ENCODE measurements at places on chromosomes 6 and 20.

DNA sequence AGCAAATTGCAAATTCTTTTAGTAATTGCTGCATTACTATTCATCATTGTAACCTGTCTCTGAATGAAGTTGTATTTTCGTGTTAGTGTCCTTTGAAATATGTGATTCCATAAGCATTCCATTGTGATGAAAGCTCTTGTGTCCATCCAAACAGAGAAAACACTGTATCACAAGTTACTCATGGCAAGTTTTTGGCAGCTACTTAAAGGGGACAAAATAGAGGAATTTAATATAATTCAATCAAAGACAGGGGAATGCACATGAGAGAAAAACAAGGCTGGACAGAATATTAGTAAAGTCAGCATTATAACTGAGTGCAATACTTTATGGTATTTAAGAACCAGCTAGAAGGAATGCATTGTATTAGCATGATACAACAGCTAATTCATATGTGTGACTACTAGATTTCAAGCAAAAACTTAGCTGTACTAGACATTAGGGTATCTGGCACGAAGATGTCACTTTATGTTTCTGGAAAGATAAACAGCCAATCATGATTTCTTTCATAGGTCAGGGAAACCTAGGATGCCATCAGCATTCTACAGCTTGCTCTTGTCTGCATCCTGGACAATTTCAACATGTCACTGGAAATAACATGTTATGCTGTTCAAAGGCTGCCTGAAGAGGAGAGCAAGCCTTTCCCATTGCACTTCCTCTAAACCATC lies 270.6 kb upstream of the MARCKS start:
- DNase-seq, result no peak

DNA sequence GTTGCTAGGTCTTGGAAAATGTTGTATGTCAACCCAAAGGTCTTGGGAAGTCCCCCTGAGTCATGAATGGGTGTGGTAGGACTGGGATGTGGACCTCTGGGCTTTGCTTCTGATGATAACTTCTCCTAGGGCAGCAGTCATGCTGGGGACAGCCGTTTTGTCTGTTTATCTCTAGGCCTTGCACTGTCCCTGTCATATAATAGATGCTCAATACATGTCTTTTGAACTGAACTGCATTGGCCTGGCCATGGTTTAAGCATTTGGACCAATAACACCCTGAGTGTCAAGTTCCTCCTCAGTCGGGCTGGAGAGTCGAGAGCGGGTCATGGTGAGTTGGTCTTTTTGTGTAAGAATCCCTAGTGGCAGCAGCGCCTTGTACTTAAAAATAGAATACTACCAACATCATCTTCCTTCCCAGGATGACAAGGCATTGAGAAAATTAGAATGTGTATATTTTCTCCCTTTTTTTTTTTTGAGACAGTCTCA lies 43.1 kb downstream of the E2F3 start:
- no peak for DNase-seq

DNA sequence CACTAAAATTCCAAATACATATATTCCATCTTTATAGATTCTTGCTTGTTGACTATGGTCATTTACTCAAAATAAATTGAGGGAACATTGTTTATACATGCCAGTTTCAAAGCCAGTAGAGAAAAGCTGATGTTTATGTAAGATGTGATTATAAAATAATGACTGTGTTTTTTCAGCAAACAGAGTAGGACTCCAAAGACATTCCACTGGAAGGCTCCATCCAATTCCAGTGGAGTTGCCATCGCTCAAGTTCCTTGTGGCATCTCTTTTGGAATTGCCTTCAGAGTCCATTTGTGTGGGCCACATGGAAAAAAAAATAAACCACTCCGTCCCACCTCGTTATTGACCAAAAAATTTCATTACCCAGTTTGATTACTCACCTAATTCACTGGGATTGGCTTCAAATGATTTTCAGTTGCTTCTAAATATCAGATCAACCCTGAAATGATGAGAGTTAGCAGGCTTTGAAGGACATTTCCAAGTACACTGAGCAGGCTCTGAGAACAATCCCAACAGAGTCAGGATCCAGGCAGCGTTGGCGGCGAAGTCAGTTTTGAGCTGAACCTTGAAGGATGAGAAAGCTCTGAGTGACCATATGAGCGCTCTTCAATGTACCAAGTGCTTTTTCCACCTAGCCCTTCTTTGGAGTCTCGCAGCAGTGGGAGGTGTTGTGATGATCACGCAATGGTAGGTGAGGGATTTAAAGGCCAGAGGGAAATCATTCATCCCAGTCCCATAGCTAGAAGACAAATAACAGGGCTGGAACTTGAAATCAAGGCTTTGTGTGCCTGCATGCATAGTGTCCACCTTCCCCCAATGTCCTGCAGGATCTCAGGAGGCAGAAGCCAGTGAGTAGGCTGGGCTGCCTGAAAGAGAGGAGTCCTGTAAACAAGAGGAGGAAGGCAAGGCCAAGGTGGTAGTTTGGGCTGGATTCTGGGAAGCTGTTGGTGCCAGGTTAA lies 281.7 kb downstream of the CDC5L start:
- DNase-seq, result no peak

DNA sequence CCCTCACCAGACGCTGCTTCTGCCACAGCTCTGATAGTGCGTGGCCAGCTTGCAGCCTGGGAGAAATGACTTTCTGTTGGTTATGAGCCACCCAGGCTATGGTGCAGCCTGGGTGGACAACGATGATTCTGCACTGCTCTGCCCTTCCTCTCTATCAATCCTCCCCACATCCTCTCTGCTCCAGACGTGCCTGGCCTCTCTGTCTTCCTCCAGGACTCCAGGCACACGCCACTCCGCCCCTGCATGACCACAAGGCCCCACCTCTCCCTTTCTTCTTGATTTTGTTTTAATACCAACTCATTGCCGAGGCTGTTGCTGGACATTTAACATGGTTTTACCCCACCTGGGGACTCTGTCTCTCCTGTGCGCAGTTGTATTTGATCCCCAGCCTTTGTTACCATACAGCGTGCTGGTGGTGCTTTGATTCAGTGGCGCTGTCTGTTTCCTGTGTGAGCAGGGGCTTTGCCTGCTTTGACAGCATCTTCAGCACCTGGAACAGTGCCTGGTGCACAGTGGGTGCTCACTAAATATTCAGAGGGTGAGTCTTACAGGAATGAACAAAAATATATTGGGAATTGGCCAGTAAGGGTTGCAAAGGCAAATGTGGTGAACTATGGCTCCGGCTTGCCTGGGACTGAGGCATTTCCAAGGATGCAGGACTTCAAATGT lies 280.9 kb downstream of the CDH26 start:
- DNase-seq, result no peak

Data from kidney (tissue), 22 donors.